Breast epithelium (tissue), 4 donors: ENCODE measurements at places on chromosomes 3 and 15. TPM values are rescaled to one million over a fixed set of nuclear protein-coding genes. Genes with fewer than 3 reads are reported as not detected.
A peak's percentile ranks its signal among the peaks of the same experiment; 100 is the strongest.

- H3K4me1 ChIP-seq, result no peaks in the 10 kb centered on the region
- peak within 1 kb of the TSS; percentile 70 for H3K27ac ChIP-seq
- peak within 1 kb of the TSS; percentile 76 for H3K4me3 ChIP-seq
Observed at GRCh38 chr3:44584646-44585501, at the start of gene ZNF660. ZNF660 (plus strand) TSS chr3:44584964; CDS start chr3:44594194, 9,230 bp downstream.

DNA sequence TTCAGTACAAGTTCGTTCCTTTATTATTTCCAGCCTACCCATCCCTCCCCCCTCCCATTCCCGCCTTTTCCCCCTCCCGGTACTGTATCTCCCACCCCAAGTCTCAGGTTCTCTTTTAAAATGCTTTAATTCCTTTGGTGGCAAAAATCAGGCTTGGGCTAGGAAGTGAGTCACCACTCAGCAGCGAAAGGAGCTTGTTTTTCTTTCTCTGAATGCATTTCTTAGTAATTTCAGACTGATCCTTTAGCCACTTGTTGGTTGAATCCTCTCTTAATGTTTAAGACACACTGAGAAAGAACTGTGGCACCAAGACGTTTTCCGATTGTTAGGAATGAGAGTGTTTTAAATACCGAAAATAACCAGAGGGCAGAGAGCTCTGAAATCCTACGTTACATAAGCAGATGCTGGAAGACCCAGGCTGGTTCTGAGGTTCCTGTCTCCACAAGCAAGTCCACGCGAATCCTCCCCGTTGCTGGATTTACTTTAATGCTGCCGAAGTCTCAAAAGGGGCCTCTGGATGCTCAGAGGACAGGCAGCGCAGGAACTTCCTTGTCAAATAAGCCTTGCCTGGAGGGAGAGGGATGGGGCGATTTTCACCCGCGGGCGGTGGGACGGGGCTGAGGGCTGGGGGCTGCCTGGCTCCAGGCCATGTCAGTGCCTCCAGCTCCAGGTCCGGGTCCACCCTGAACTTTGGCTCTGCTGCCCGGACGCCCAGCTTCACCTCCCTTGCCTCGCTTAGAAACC lies 854 bp upstream of the COL8A1 start:
- H3K36me3 ChIP-seq, result no peaks in the 10 kb centered on the region
- no peak for DNase-seq
- H3K27ac ChIP-seq, result peak overlapping the region; percentile 68
- no peaks in the 10 kb centered on the region for H3K4me1 ChIP-seq
- peaks cover 20% of the 10 kb centered on the region for H3K27me3 ChIP-seq
- peak overlapping the region; percentile 65 for H3K4me3 ChIP-seq

GRCh38 chr3:160183345-160184076 lies 41.7 kb upstream of the C3orf80 start:
- no peak overlapping the region for H3K27ac ChIP-seq
- H3K4me3 ChIP-seq, result no peak overlapping the region
- H3K4me1 ChIP-seq, result no peaks in the 10 kb centered on the region
- H3K36me3 ChIP-seq, result no peaks in the 10 kb centered on the region
- H3K27me3 ChIP-seq, result no peaks in the 10 kb centered on the region
- no peak for DNase-seq

GRCh38 chr3:139585820-139586219 lies 46.3 kb upstream of the RBP1 start:
- no peak for DNase-seq
- H3K27me3 ChIP-seq, result no peaks in the 10 kb centered on the region
- H3K4me1 ChIP-seq, result no peaks in the 10 kb centered on the region

Gene GOLGA8Q
- 4.3 TPM for total RNA-seq

DNA sequence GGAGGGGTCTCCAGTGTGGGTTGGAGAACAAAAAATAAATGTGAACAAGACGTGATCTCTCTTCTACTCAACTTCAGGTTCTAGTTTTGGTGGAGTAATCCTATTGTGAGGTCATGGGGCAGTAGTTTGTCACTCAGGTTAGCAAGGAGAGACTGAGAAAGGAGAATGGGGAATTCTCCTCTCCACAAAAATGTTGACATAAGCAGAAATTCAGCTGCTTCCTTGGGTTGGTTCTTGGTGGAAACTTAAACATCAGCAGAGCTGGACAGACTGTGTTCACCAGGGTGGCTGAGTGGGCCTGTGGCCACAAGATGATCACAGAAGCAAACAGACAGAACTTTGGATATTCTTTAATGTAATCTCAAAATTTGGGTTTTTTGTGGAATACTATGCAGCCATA lies 78.7 kb downstream of the EPHB1 start:
- H3K4me1 ChIP-seq, result no peaks in the 10 kb centered on the region
- no peak overlapping the region for H3K27ac ChIP-seq
- no peak for DNase-seq
- no peaks in the 10 kb centered on the region for H3K36me3 ChIP-seq

DNA sequence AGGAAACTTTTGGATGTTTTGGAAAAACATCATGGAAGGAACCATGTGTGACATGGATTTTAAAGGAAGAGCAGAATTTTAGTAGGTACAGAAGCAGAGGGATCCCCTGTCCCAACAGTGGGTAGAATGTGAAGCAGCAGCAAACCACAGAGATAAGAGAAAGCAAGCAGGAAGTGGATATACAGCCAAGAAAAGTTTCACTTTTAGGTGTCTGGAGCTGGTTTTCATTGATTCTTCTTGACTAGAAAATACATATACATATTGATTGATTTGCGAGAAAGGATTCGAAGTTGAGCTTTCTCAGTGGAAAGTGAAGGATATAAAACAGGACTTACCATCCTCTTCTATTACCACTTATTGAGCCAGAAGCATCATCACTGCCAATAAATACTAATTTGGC lies 133.5 kb downstream of the KCNMB2 start:
- DNase-seq, result no peak
- H3K4me3 ChIP-seq, result no peak overlapping the region
- no peaks in the 10 kb centered on the region for H3K36me3 ChIP-seq
- no peaks in the 10 kb centered on the region for H3K4me1 ChIP-seq
- H3K27me3 ChIP-seq, result no peaks in the 10 kb centered on the region

- H3K4me1 ChIP-seq, result no peaks in the 10 kb centered on the region
- peak overlapping the region; percentile 39 for H3K27ac ChIP-seq
- no peak for DNase-seq
- no peaks in the 10 kb centered on the region for H3K27me3 ChIP-seq
Observed at GRCh38 chr3:151561878-151562277, 101.0 kb upstream of the IGSF10 start.

- no peaks in the 10 kb centered on the region for H3K36me3 ChIP-seq
- no peak overlapping the region for H3K27ac ChIP-seq
- DNase-seq, result no peak
- no peak overlapping the region for H3K4me3 ChIP-seq
- H3K27me3 ChIP-seq, result no peaks in the 10 kb centered on the region
Observed at GRCh38 chr3:172177046-172177445, 137.7 kb downstream of the FNDC3B start.

Gene SH3GL3
- not detected for total RNA-seq

- H3K4me1 ChIP-seq, result peaks cover 2% of the 10 kb centered on the region
- H3K27me3 ChIP-seq, result no peaks in the 10 kb centered on the region
Observed at GRCh38 chr15:101272584-101272983, 4.7 kb downstream of the SELENOS start.

- no peaks in the 10 kb centered on the region for H3K36me3 ChIP-seq
- H3K4me1 ChIP-seq, result no peaks in the 10 kb centered on the region
Observed at GRCh38 chr3:85252686-85253085, 293.9 kb downstream of the CADM2 start.

Gene GCHFR
- 61.9 TPM for total RNA-seq

DNA sequence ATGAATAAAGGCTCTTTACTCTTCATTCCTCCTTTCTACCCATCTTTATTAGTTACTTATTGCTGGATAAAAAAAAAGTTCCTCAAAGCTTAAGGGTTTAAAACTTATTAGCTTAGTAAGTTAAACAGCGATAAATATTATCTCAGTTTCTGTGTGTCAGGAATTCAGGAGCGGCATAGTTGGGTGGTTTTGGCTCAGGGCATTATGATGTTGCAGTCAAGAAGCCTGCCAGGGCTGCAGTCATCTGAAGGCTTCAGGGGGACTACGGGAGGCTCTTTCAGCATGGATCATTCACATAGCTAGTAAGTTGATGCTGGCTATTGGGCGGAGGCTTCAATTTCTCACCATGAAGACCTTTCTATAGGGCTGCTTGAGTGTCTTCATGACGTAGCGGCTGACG lies 1.9 kb upstream of the DLG1 start:
- no peak overlapping the region for H3K4me3 ChIP-seq
- no peak for DNase-seq
- H3K4me1 ChIP-seq, result peaks cover 12% of the 10 kb centered on the region
- H3K36me3 ChIP-seq, result no peaks in the 10 kb centered on the region
- no peak overlapping the region for H3K27ac ChIP-seq

GRCh38 chr3:44892689-44893088 lies 18.3 kb downstream of the TGM4 start:
- H3K36me3 ChIP-seq, result no peaks in the 10 kb centered on the region
- H3K4me3 ChIP-seq, result no peak overlapping the region
- H3K27ac ChIP-seq, result no peak overlapping the region
- DNase-seq, result no peak

GRCh38 chr15:74384881-74385643 lies 17.6 kb upstream of the CYP11A1 start:
- no peaks in the 10 kb centered on the region for H3K27me3 ChIP-seq
- peak; percentile 58 for DNase-seq
- H3K36me3 ChIP-seq, result no peaks in the 10 kb centered on the region
- peak overlapping the region; percentile 80 for H3K27ac ChIP-seq
- peaks cover 13% of the 10 kb centered on the region for H3K4me1 ChIP-seq

DNA sequence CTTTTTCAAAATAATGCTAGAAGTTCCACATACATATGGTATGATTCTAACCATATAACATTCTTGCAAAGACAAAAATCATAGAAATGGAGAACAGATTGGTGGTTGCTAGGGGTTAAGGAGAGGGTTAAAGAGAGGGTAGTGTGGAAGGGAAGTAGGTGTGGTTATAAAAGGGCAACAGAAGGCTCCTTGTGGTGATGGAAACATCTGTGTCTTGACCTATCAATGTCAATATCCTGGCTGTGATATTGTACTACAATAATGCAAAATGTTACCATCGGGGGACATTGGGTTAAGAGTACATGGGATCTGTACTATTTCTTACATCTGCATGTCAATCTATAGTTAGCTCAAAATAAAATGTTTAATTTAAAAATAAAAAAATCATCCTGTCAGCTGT lies 67.8 kb upstream of the FSIP1 start:
- H3K27ac ChIP-seq, result no peak overlapping the region
- H3K4me1 ChIP-seq, result no peaks in the 10 kb centered on the region
- no peaks in the 10 kb centered on the region for H3K36me3 ChIP-seq
- no peak overlapping the region for H3K4me3 ChIP-seq
- no peak for DNase-seq

DNA sequence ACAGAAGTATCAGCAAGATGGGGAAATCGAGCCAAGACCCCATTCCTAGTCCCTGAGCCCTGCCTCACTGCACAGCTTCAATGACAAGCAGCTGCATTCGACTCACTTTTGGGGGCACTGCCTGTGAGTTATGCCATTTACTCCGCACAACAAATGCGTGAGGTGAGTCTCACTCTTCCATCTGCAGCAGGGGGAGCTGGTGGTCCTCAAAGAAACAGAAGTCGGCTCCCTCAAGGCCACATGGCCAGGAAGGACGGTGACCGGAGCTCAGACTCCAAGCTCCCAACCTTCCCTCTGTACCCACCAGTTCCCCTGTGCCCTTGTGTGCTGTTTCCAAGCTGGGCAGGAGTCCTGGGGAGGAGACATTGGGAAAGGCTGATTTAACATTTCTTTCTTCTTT lies 127.7 kb upstream of the IQSEC1 start:
- H3K36me3 ChIP-seq, result no peaks in the 10 kb centered on the region
- H3K27me3 ChIP-seq, result peaks cover 19% of the 10 kb centered on the region
- H3K4me3 ChIP-seq, result no peak overlapping the region

GRCh38 chr3:68256635-68257223 lies 602.3 kb upstream of the SUCLG2 start:
- no peak overlapping the region for H3K4me3 ChIP-seq
- no peak for DNase-seq
- no peaks in the 10 kb centered on the region for H3K4me1 ChIP-seq

GRCh38 chr3:124459678-124460077 lies 270.6 kb upstream of the UMPS start:
- H3K36me3 ChIP-seq, result no peaks in the 10 kb centered on the region
- H3K4me3 ChIP-seq, result no peak overlapping the region
- no peaks in the 10 kb centered on the region for H3K27me3 ChIP-seq
